ENCODE measurements at places on chromosomes 1 and 21.

- no peak for DNase-seq
Observed at GRCh38 chr1:67468066-67468718, 38.0 kb upstream of the SERBP1 start.

DNA sequence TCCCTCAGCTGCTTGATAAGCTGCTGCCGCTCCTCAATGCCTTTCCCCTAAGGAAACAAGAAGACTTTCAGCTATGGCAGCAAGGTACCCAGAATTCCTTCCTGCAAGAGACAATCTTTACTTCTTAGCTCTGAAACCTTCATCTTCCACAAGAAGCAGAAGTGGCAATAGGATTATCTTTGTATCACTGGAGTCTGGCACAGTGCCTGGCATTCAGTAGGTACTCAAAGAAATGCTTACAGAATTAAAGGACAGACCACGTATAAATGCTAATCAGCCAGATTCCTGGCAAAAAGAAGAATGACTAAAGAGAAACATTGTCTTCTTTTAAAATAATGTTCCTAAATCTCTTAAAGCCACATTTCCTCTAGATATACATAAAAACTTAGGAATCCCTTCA, 43.7 kb downstream of the SLC27A3 start:
- no peak for DNase-seq

GRCh38 chr1:37486680-37487618, 12.6 kb downstream of the ZC3H12A start:
- DNase-seq = no peak

- no peak for DNase-seq
Observed at GRCh38 chr21:31503939-31504338, 155.6 kb upstream of the SOD1 start.

GRCh38 chr1:221709854-221710253, 32.0 kb downstream of the DUSP10 start:
- DNase-seq = no peak

GRCh38 chr1:155158991-155159390, 14.1 kb downstream of the KRTCAP2 start:
- DNase-seq = no peak

GRCh38 chr1:41619511-41620364, 135.3 kb upstream of the EDN2 start:
- DNase-seq = no peak

GRCh38 chr1:247854899-247855545, 2.0 kb upstream of the TRIM58 start:
- no peak for DNase-seq

GRCh38 chr1:111804776-111805175, 49.1 kb downstream of the DDX20 start:
- DNase-seq = no peak

- DNase-seq = no peak
Observed at GRCh38 chr1:165342587-165342986, 13.9 kb downstream of the LMX1A start.

DNA sequence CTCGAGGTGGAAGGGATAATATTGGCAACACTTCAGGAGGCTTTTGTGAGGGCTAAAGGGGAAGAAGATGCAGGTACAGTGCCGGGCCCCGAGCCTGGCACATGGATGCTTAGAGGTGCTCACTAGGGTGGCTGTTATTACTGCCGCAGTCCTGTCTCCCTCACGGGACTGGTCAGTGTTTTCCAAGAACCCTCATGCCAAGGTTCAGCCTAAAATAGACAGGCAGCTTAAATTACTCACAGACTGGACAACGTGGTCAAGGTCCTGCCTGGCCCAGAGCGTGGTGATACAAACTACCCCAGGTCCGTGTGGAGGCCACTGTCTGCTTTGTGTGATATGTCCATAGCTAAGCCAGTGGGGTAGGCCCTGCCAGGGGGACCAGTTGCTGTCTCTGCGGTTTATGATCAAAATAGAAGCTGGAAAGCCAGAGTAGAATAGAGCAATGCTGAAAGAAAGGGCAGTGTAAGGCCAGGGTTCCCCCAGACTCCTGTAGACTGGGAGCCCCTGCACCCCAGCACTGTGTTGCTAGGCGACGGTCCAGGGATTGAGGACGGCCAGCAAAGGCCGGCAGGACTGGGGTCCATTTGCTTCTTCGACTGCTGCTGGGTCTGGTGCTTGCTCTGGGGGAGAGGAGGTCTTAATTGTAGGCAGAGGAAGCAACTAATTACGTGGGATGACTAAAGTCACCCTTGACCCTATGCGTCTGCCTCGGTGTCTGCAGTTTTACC, 36.1 kb downstream of the ELAPOR1 start:
- no peak for DNase-seq

- no peak for DNase-seq
Observed at GRCh38 chr1:33342041-33342723, 21.3 kb upstream of the A3GALT2 start.

DNA sequence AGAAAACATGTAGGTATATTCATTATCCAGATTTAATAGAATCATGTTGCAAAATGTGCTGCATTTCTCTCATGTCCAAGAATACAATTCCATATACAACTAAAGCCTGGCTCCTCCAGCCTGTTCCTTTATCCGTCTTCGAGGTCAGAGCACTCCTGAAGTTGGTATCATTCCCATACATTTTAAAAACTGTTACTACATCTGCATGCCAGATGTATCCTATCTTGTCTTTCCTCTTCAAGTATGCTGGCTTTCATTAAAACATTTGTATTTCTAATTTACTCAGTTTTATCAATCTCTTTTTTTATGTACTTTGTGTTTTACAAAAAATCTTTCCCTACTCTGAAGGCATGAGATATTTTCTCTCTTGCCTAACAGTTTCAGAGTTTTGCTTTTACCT, 536.6 kb upstream of the USP24 start:
- no peak for DNase-seq

GRCh38 chr21:27083144-27083543, 116.3 kb upstream of the ADAMTS5 start:
- no peak for DNase-seq

- no peak for DNase-seq
Observed at GRCh38 chr1:111754984-111755330, 744 bp upstream of the DDX20 start.

Data from thoracic aorta (tissue), 2 donors.